Peyer's patch (tissue), 4 donors: ENCODE measurements at places on chromosomes 6 and 20. TPM values are rescaled to one million over a fixed set of nuclear protein-coding genes. Genes with fewer than 3 reads are reported as not detected.
A peak's percentile ranks its signal among the peaks of the same experiment; 100 is the strongest.

DNA sequence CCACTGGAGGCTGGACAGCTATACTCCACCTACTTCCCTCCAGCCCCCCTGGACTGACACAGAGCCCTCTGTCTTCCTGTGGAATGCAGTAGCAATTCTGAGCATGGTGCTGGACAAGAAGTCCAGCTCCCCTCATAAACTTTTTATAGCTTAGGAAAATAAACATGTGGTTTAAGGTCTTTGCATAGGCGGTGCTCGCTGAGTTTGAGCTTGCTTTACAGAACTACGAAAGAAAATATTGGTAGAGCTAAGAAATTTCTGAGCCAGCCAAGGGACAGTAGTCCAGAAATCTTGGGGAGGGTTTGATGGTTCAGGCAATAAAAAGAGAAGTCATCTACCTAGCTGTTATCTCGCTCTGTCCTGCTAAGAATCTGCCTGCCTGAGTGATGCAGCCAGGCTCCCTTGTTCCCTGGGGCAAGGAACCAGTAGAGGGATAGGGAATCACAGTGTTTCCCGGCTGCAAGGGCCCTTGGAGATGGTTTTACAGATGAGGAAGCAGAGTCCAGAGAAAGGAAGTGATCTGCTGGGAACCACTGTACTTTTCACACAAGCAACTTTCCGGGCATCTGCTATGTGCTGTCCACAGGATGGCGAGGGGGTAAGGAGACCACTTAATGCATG is 343.4 kb downstream of the CDC5L start:
- H3K27me3 ChIP-seq, result no peaks in the 10 kb centered on the region
- no peak overlapping the region for H3K27ac ChIP-seq
- no peak overlapping the region for H3K4me3 ChIP-seq
- H3K36me3 ChIP-seq, result no peaks in the 10 kb centered on the region
- no peaks in the 10 kb centered on the region for H3K4me1 ChIP-seq

SPATS1 gene
- total RNA-seq, result not detected

CNBD2 gene
- 8.1 TPM for total RNA-seq

DNA sequence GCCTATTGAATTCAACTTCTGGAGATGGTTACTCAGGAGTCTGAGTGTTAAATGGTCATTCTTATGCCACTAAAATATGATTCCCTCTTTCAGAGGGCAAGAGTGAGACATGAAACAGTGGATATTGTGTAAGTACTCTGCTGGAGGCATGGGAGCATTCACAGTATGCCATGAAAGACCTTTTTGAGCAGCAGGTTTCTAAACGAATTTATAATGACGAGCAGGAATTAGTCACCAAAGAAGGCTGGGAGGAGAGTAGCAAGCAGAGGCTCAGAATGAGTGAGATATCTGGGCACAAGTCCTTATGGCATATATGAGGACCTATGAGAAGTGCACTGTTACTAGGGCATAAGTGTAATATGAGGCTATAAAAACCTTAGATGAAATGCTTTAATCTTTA is 10.9 kb upstream of the MYB start:
- no peak for DNase-seq
- no peaks in the 10 kb centered on the region for H3K4me1 ChIP-seq
- no peaks in the 10 kb centered on the region for H3K36me3 ChIP-seq
- no peak overlapping the region for H3K27ac ChIP-seq

CTCFL gene
- total RNA-seq, result not detected

FERMT1 gene
- 17.3 TPM for total RNA-seq

- no peak overlapping the region for H3K27ac ChIP-seq
- H3K27me3 ChIP-seq, result no peaks in the 10 kb centered on the region
- H3K4me3 ChIP-seq, result no peak overlapping the region
- peak; percentile 60 for DNase-seq
- no peaks in the 10 kb centered on the region for H3K36me3 ChIP-seq
These were observed 8.8 kb upstream of the NHSL1 start for GRCh38 chr6:138507977-138508675.

MDN1 gene
- 31.9 TPM for total RNA-seq

FAM83C gene
- total RNA-seq, result not detected

- no peak overlapping the region for H3K27ac ChIP-seq
- no peaks in the 10 kb centered on the region for H3K27me3 ChIP-seq
- DNase-seq, result no peak
- H3K36me3 ChIP-seq, result no peaks in the 10 kb centered on the region
- H3K4me3 ChIP-seq, result no peak overlapping the region
- no peaks in the 10 kb centered on the region for H3K4me1 ChIP-seq
These were observed 36.7 kb downstream of the CYP24A1 start for GRCh38 chr20:54137115-54137514.

DNA sequence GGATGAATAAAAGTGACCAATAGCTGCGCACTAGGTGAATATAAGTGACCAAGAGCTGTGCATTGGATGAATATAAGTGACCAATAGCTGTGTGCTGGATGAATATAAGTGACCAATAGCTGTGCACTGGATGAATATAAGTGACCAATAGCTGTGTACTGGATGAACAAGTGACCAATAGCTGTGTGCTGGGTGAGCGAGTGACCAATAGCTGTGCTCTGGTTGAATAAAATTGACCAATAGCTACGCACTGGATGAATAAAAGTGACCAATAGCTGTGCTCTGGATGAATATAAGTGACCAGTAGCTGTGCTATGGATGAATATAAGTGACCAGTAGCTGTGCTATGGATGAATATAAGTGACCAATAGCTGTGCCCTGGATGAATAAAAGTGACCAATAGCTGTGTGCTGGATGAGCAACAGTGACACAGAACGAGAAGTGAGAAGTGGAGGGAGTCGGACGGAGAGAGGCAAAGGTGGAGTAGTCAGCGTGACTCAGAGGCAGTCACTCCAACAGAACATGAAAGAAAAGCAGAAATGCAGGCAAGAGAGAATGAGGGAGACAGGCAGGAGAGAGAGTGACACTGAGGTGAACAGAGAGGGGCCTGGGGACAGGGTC is 38.5 kb downstream of the RBM38 start:
- no peaks in the 10 kb centered on the region for H3K27me3 ChIP-seq
- no peaks in the 10 kb centered on the region for H3K36me3 ChIP-seq
- no peak for DNase-seq
- H3K4me3 ChIP-seq, result no peak overlapping the region

CDC40 gene
- total RNA-seq, result 18.6 TPM

DNA sequence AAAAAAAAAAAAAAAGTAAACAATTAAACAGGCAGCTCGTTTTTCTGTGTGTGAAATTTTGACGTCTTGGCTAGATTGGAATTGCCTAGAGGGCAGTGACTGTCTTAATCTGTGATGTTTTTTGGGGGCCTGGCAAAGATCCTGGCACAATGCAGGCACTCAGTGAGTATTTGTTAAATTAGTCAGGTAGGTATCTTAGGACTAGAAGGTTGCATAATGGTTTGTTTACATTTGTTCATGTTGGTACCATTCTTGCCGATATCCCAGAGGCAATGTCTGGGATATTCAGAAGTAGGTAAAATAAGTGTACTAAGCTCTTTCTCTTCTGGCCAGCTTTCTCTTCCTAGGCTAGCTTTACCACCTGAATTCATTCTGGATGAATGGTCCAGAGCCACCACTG is 2.5 kb downstream of the AAR2 start:
- no peaks in the 10 kb centered on the region for H3K4me1 ChIP-seq
- H3K27me3 ChIP-seq, result no peaks in the 10 kb centered on the region
- H3K36me3 ChIP-seq, result peaks cover 31% of the 10 kb centered on the region
- no peak overlapping the region for H3K4me3 ChIP-seq
- no peak overlapping the region for H3K27ac ChIP-seq
- no peak for DNase-seq

CNR1 gene
- 33.8 TPM for total RNA-seq

- no peaks in the 10 kb centered on the region for H3K27me3 ChIP-seq
- H3K4me1 ChIP-seq, result peaks cover 8% of the 10 kb centered on the region
- H3K36me3 ChIP-seq, result peaks cover 95% of the 10 kb centered on the region
- peak overlapping the region; percentile 25 for H3K27ac ChIP-seq
- peak; percentile 42 for DNase-seq
- H3K4me3 ChIP-seq, result no peak overlapping the region
These were observed 60.2 kb downstream of the TCP11 start for GRCh38 chr6:35080821-35081425.

TUBB1 gene
- total RNA-seq, result not detected

DNA sequence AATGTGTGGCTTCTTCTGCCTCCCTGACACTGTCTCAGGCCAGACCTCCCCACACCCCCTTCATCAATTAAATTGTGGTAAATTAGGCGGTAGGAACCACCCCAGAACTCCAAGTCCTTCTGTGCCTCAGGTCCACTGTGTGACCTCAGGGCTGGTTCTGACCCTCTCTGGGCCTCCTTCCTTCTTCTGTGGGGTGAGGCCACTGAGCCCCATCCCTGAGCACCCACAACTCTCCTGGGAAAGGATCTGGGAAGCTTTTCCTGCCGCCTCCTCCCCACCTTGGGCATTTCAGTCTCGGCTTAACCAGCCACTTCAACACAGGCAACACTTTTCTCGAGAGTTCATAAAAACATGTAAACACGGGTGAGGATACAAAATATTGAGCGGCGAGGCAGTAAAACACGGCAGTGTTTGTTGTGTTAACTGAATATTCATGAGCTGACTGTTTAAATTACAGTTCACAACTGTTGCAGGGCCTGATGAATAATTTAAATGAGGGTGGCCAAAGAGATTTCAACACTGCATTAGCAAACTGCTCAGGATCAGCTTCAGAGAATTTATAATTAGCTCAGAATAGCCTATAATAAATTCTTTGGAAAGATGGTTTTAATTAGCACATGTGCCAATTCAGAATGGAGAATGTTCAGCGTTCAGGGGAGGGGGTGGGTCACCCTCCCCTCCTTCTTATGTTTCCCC is 112.1 kb downstream of the TOX2 start:
- H3K36me3 ChIP-seq, result no peaks in the 10 kb centered on the region
- no peak for DNase-seq
- H3K27me3 ChIP-seq, result no peaks in the 10 kb centered on the region
- peaks cover 4% of the 10 kb centered on the region for H3K4me1 ChIP-seq

ZNF341 gene
- 3.0 TPM for total RNA-seq

DNA sequence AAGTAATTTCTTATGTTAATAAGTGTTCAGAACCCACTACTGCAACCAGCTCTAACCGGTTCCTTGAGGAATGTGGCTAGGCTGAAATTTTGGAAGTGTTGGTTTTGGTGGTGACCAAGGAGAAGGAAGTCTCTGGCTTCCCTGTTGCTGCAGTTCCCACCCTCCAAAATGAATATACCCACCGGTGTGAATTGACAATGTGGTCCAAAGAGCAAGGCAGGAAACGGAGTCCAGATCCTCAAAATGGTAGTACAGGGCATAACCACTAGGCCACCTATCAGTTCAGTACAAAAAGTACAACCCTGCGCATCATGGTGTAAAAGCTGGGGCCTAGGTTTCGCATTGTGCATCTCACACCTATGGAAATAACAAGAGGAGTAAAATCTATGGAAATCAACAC is 2.8 kb downstream of the ADNP start:
- no peaks in the 10 kb centered on the region for H3K27me3 ChIP-seq
- no peak overlapping the region for H3K4me3 ChIP-seq
- H3K36me3 ChIP-seq, result no peaks in the 10 kb centered on the region
- no peaks in the 10 kb centered on the region for H3K4me1 ChIP-seq
- no peak overlapping the region for H3K27ac ChIP-seq
- no peak for DNase-seq

GRCh38 chr6:7200598-7201443 is 93.1 kb downstream of the RREB1 start:
- DNase-seq, result no peak
- no peaks in the 10 kb centered on the region for H3K36me3 ChIP-seq
- H3K4me1 ChIP-seq, result peaks cover 4% of the 10 kb centered on the region
- H3K27ac ChIP-seq, result peak overlapping the region; percentile 41
- no peaks in the 10 kb centered on the region for H3K27me3 ChIP-seq

DNA sequence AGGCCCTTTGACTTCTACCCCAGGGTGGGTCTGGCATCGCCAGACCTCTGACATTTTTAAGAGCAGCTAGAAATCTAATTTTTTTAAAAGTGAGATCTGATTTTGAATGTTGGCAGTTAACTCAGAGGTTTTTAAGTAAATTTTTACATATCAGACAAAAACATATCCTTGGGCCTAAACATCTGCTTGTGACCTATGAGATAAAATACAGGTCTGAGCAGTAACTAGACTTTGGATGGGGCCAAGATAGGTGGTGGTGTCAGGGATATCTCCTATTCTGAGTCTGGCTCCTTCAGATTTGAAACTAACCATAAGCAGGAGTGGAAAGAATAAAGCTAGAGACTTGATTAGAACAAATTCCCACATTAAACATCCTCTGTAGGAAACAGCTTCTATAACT is 17.6 kb downstream of the RALY start:
- H3K36me3 ChIP-seq, result no peaks in the 10 kb centered on the region
- peaks cover 3% of the 10 kb centered on the region for H3K4me1 ChIP-seq
- H3K27me3 ChIP-seq, result no peaks in the 10 kb centered on the region
- no peak overlapping the region for H3K4me3 ChIP-seq
- DNase-seq, result no peak

DNA sequence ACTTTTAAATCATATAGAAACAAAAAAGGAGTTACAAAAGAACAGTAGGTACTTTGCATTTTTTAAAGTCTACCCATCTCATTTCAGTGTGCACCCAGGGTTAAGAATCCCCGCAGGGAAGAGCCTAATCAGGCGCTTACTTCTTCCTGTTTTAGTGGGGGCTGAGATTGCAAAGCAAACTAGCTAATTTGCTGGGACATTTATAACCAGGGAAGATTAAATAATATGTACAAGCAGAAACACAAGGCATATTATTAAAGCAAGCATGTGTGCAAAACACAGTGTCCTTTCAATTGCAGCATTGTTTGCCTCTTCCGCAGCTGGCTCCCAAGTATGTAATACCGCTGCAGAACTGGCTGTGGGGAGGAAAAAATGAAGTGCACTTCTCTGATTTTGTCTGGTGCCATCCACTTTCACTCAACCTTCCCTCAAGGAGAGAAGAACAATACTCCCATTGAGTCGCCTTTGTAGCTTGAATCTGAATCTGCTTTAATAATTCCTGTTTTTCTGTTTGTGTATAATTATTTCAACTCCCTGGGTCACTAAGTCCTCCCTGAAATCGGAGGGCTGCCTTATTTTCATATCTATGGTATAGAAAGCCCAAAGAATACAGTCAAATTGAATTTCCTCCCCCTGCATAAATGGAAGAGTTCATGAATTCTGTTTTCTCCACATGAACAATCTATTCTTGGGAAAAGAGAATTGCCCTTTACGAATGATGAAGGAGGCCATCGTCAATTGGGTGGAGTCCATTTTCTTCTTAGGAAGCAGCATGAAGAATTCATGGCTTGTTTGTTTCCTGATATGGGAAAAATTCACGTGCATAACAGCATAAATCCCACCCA is 23.3 kb upstream of the BCAS1 start:
- no peak overlapping the region for H3K4me3 ChIP-seq
- no peaks in the 10 kb centered on the region for H3K27me3 ChIP-seq
- H3K36me3 ChIP-seq, result no peaks in the 10 kb centered on the region
- no peak for DNase-seq

MEI4 gene
- total RNA-seq, result not detected

GRCh38 chr6:51866867-51867266 is 220.5 kb downstream of the PKHD1 start:
- H3K36me3 ChIP-seq, result no peaks in the 10 kb centered on the region
- H3K27me3 ChIP-seq, result no peaks in the 10 kb centered on the region

- no peaks in the 10 kb centered on the region for H3K4me1 ChIP-seq
- H3K27me3 ChIP-seq, result no peaks in the 10 kb centered on the region
- no peak overlapping the region for H3K27ac ChIP-seq
These were observed 45.8 kb upstream of the SCML4 start for GRCh38 chr6:107869871-107870270.
